Aorta (tissue), 5 donors: ENCODE measurements at places on chromosomes 1 and 21.
A peak's percentile ranks its signal among the peaks of the same experiment; 100 is the strongest.

DNA sequence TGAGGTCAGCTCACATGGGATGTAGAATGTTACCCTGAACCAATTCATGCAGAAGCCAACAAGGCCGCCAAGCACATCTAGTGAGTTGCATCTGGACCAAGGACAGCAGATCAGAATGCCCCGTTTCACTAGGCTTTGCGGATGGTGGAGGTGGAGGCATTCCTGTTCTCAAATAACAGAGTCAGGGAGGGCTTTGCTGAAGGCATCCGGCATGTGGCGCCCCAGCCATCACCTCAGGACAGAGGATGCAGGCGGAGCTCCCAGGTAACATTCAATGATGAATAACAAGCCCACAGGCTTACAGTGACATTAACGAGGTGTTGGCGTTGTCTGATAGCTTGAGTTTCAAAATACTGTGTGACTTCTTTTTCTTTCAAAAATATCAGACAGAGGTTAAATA, 476.2 kb downstream of the CAMTA1 start:
- DNase-seq: no peak

DNA sequence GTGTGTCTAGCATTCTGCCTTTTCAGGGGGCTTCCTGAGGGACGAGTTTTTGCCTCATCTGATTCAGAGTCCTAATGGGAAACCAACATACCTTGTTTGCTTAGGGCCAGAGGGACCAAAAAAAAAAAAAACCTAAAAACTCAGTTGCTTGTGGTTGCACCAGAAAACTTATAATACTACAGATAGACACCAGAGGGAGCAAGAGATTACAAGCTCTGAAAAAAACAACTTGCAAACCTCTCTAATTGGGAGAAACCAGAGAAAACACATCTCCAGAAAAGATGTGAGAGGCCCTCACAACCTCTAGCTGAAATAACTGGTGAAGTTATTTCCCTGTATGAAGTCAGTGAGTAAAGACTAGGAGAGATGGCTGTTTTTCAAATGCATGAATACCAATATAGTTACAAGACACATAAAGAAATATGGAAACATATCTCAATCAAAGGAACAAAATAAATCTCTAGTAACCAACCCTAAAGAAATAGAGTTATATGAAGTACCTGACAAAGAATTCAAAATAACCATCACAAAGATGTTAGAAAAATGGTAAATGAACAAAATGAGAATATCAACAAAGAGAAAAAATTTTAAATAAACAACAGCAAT, 233.7 kb upstream of the NFIA start:
- DNase-seq: no peak

- DNase-seq: no peak
Observed at GRCh38 chr1:67242016-67242415, 65.7 kb upstream of the IL12RB2 start.

DNA sequence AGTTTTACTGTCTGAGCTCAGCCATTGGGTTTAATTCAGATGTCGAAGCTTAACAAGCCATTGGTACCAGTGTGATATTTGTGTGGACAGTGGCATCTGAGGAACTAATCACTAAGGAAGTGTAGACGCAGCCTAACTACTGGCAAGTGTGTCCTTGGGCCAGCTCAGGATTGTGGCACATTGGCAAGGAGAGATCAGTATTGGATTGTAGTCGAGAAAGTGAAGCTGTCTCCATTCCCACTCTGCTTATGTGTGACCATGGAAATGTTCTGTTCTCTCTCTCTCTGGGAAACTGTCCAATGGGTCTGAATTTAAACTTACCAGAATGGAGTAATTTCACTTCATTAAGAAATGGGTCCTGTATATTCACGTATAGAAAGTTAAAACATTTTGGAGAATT, 112.2 kb downstream of the ITSN1 start:
- DNase-seq: no peak

DNA sequence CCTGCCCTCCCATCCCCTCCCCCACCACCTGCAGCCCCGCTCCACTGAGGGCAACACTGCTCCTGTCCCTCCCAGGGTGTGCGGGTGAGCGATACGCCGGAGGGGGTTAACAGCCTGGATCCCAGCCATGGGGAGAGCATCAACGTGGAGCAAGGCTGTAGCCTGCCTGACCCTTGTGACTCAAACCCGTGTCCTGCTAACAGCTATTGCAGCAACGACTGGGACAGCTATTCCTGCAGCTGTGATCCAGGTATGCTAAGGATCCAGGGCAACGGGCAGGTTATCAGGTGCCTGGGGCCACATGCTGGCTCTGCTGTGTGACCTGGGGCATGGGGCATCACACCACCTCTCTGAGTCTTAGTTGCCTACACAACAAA, 15.0 kb downstream of the CELSR2 start:
- DNase-seq: no peak

- DNase-seq: no peak
Observed at GRCh38 chr1:116371752-116372151, 1.3 kb upstream of the ATP1A1 start.

- DNase-seq: no peak
Observed at GRCh38 chr1:217273866-217274265, 357.0 kb downstream of the GPATCH2 start.

DNA sequence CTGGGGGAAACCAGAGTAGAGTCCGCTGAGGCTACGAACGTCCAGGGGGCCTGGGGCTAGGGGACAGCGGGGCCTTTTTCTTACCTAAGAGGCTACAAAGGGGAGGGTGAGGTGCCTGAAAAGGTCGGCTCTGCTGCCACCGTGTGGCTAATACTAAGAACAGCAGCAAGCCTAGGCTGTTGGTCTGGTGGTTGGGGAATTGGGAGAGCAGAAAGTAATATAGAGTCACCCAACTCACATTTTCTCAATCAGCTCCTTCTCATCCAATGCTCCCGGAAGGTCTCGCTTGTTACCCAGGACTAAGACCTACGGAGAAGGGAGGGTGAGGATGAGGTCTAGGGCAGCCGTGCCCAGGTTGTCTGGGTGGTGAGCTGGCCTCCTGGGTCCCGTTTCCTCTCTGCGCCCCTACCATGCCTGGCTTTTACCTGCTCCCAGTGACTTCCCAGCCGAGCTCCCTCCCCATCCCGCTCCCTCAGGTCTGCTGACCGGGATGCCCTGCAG, 9.3 kb downstream of the ARL8A start:
- DNase-seq: no peak

GRCh38 chr21:31490443-31490842, 146.4 kb upstream of the TIAM1 start:
- no peak for DNase-seq

GRCh38 chr1:19033515-19033839, 77.0 kb upstream of the IFFO2 start:
- no peak for DNase-seq

DNA sequence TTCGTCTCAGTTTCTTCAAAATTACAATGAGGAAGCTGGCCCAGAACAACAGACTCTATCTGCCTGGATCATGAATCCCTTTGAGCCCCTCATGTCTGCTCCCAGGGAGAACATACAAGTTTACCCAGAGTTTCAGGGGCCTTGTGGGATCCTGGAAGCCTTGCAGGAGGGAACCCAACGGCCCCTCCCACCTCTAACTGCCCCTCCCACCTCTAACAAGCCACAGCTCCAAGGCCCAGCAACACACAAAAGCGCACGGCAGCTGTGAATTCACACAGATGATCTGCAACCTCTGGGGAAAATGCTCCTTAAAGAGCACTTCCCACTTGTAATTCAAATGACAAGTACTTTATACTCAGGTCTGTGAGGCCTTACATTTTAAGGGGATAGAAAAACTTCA, 113.3 kb downstream of the NPHP4 start:
- DNase-seq: no peak

- no peak for DNase-seq
Observed at GRCh38 chr1:63127376-63127775, 195.0 kb upstream of the FOXD3 start.

DNA sequence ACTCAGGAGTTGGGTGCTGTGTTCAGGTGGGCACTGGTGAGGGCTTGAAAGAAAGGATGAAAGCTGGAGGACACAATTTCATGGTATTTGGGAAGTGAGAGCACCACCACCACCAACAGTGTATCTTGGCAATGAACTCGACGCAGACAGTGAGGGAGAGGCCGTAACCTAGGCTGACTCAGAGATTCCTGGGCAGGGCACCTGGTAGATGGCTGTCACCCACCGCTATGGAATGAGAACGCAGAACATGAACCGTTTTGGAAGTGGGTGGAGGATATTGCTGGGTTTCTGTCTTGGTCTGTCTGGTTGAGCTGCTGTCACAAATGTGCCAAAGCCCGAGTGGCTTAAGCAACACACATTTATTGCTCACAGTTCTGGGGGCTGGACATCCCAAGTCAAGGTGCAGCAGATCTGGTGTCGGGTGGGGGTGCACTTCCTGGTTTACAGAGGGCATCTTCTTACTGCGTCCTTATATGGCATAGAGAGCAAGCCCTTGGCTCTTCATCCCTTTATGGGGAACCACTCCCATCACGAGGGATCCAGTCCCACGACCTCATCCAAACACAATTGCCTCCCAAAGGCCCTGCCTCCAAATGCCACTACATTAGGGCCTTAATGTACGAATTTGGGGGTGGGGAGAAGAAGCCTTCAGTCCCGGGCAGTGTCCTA, 246.3 kb downstream of the SIPA1L2 start:
- DNase-seq: no peak

DNA sequence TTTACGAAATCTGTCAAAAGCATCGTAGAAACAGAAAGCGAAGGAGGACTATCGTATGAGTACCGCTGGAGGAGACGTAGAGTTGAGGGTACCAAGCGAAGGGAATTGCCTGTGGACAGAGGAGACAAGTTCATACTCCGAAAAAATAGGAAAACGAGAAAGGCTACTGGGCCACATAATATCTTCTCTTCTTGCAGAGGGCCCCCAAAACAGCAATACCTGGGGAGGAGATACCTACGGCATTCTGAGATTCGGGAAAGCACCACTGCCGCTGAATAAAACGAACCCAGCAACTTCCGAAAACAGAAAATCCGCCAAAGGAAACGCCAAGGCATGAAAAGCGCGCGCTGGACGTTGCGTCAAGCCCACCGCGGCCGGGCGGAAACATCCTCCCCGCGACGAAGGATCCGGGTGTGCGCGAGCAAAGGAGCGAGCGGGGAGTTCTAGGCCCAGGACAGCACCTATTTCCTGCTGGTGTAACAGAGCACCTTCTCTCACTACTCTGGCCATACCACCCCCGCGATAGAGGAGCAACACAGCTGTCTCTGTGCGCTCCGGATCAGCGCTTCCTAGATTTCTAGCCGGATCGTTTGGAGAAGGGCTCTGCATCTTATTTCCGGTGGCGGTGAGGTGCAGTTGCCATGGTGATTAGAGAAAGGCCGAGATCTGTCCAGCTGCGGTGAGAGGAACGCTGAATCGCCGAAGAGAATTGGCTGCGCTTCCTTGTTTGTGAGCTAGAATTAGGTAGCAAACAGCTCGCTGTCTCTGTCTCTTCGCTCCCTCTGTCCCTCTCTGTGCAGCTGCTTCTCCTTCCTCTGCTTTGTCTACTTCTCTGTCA, at the start of the genes EFCAB7 and ITGB3BP:
EFCAB7 (plus strand) TSS at position 635 of the 838 bp plus-strand sequence. CDS start 2,048 bp downstream, outside the sequence.
ITGB3BP (minus strand) TSS at position 335 of the 838 bp plus-strand sequence; CDS start at position 243, 92 bp downstream.
- DNase-seq: peak; percentile 88

DNA sequence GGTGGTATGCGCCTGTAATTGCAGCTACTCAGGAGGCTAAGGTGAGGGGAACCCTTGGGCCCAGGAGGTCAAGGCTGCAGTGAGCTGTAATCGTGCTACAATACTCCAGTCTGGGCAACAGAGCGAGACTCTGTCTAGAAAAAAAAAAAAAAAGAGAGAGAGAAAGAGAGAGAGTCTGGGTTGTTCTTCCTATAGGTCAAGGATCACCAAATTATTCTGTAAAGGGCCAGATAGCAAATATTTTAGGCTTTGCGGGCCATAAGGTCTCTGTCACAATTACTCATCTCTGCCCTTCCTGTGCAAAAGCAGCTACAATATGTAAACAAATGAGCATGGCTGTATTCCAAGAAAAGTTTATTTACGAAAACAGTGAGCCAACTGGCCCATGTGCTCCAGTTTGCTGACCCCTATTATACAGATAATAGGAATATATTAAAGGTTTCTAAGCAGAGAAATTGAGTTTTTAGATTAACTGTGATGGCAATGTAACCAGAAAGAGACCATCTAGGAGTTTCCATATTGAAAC, 2.1 kb downstream of the SASS6 start:
- no peak for DNase-seq

DNA sequence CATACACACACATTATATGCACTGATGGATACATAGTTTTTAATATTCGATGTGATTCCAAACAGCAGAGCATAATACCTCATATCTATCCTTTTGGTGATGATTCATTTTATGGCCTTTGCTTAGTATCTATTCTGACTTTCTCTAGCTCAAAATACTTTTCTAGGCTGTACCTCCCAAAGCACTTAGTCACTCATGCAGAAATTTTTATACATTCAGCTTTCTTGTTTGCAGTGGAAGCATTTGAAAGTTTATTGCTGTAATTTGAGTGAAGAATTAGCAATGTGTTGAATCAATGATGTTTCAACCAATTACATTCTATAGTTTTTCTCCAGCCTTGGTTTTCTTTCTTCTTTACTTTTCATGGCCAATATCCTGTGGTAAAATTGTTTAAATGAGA, 66.7 kb downstream of the LBR start:
- DNase-seq: no peak

DNA sequence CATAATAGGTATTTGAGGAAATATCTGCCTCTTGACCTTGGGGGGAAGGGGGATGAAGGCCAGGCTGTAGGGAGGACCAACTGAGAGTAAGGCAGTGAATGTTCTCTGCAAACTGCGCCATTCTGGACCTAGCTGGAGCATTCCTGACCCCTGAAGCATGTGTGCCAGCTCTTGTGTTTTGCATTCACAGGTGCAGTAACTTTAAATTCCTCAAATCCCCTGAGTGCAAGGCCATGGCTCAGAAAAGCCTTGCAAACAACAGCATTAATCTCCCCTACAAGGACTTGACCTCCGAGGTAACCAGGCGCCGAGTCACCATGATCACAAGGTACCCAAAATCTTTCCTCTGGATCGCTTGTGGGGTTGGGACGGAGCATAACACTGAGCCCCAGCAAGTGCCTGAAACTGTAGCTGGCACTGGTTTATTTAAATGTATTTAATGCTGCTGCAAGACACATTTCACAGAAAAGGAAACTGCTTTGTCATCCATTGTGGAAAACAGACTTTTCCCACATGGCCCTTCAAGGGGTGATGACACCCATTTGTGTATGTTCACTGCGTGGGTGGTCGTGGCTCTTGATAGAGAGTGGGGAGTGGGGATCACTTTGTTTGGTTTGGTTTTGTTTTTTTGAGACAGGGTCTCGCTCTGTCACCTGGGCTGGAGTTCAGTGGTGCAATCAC, 1.7 kb downstream of the MYOCOS start:
- no peak for DNase-seq

GRCh38 chr1:209354111-209354839, 229.2 kb upstream of the CAMK1G start:
- DNase-seq: peak; percentile 78

GRCh38 chr1:59997479-59998115, 71.0 kb upstream of the CYP2J2 start:
- DNase-seq: no peak
